BJ (cell line): ENCODE measurements at places on chromosomes 5 and 9.

DNA sequence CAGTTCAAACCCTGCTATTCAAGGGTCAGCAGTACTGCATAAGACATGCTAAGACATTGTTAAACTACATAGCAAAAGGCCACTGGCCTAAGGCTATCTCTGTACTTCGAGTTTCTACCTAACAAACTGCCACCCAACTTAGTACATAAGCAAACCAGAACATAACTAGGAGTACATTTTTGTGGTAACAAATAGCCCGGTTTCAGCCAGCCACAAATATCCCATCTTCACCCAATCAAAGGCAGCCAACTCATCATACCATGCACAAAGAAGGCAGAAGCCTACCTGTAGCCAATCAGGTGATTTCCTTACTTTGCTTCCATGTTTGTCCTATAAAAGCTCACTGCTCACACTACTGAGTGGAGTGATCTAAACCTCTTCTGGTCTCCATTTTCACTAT is 201.4 kb downstream of the SMARCA2 start:
- no peak for DNase-seq

- DNase-seq: no peak
Measured at GRCh38 chr5:22053195-22053594, 799.9 kb downstream of the CDH12 start.

DNA sequence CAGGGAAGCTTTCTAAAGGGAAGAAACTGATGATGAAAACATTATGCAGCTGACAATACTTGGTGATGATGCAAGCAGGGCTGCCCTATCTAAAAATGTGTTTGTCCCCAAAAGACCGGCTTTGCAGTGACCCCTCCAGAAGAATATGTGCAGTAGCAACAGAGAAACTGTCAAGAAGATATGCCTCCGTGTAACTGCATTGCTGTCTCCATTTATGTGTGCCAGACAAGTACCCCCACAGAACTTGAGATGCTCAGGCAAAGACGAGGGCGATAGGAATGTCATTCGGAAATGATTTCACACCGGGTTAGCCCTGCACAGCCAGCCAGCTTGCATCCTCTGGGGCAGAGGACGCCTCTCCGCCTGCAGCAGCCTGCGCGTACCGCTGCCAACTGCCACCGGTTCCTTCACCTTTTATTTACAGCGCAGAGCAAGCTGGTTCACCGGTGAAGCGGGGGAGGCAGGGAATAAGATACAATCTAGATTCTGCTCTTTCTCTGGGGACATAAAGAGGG is 2.0 kb downstream of the GABBR2 start:
- DNase-seq: no peak

DNA sequence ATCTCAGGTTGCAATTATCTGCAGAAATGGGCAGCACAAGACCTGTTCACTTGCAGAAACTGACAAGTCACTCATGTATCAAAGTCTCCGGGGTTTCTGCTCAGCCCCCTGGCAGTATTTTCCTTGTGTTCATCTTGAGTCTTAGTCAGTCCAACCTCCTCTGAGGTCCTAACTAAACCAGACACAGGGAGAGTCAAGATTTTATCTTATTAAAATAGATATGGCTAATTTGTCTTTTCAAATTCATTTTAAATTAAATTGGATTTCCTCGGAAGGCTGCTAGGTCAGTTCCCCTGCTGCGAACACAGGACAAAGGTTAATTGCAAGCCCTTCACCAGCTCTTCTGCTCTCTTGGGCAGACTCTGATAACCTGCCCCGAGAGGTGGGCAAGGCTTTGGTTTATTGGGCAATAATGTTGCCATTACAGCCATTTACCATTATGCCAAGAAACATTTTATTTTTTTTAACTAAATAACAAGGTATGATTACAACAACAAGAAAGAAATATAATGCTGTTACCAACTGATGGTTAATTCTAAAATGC is 103.5 kb downstream of the MAPKAP1 start:
- DNase-seq: no peak

DNA sequence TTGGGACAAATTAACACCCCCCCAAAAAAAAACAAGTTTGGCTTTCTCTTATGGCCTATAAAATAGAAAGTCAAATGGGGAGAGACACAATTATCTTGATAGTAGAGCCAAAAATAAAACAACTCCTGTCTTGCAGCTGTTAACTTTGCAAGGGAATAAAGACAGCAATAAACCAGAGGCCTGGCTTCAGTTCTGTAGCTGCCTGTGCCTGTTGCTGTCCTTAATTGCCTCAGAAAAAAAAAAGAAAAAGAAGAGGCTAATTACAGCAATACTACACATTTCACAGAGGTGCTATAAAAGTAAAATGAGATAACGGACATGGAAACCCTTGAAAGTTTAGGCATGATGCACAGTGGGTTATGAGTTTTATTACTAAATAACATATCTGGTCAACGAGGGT is 170.7 kb upstream of the IRX1 start:
- DNase-seq: no peak

DNA sequence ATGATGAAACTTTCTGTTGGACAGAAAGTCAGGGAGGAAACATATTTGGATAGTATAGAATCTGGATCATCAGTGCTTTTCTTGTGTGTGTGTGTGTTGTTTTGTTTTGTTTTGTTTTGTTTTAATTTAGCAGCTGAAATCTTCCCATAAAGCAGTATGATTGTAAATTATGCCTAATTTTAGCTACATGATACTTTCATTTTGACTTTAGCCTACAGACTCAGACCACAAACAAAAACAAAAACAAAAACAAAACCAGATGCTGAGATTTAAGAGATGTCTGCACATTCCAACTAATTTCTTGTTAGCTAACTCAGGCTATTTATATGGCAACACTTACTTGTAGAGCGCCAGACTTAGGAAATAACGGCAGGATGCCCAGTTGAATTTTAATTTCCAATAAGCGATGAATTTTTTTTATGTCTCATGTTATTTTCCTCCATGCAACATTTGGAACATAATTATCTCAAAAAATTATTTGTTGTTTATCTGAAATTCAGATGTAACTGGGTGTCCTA is 119.5 kb upstream of the TRPC7 start:
- no peak for DNase-seq

GRCh38 chr9:133456409-133456808 is 3.4 kb upstream of the CACFD1 start:
- DNase-seq: no peak
